Breast epithelium (tissue), 4 donors: ENCODE measurements at places on chromosomes 5 and 9. TPM values are rescaled to one million over a fixed set of nuclear protein-coding genes. Genes with fewer than 3 reads are reported as not detected.
A peak's percentile ranks its signal among the peaks of the same experiment; 100 is the strongest.

DNA sequence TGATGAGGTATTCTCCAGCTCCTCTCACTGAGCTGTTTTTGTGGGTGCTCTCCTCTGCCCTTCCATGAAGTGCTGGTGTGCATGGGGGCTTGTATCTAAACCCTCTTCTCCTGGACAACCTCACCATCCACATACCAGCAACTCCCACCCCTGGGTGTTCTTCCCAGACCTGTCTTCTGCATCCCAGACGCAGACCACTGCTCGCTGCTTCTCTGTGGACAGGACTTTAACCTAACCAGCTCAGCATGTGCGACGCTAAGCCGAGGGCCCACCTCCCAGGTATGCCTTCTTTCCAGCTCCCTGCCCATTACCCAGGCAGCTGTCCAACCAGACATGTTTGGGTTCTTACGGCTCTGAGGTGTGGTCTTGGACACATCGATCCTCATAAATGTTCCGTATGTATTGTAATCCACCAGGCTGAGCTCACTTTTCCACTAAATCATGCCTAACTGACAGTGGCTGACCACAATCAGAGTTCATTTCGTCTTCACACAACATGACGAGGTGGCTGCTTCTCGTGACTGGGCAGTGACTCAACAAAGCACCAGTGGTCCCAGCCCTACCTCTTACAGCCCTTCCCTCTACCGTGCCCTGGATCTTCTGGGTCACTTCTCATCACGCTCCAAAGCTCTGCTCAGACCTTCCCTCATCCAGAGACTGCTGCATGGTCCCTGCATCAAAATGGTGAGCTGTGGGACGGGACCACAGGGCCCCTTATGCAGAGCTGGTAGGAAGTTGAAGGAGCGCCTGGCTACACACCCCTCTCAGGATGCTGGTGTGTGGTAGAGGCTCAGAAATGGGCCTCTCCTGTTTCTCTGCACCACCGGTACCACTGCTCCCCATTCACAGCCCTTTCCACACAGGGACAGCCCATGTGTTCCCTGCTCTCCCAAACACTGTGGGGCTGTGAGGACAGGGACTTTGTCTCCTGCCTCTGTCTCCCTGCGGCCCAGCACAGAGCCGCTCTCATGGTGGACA lies 9.6 kb upstream of the PTGES2 start:
- DNase-seq: no peak

DNA sequence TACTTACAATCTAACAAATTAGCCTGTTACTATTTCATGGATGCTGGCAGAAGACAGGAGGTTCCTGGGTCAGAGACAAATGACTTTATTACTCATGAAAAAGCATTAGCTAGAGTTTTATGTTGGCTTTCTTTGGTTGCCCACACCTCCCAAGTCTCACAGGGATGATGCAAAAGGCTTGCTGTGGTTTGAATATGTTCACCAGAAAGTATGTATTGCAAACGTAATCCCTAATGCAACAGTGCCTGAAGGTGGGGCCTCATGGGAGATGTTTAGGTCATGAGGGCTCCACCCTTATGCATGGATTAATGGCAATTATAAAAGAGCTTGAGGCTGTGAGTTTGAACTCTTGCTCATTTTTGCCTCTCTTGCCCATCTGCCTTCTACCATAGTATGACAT lies 28.5 kb downstream of the DPYSL3 start:
- no peak for DNase-seq

DNA sequence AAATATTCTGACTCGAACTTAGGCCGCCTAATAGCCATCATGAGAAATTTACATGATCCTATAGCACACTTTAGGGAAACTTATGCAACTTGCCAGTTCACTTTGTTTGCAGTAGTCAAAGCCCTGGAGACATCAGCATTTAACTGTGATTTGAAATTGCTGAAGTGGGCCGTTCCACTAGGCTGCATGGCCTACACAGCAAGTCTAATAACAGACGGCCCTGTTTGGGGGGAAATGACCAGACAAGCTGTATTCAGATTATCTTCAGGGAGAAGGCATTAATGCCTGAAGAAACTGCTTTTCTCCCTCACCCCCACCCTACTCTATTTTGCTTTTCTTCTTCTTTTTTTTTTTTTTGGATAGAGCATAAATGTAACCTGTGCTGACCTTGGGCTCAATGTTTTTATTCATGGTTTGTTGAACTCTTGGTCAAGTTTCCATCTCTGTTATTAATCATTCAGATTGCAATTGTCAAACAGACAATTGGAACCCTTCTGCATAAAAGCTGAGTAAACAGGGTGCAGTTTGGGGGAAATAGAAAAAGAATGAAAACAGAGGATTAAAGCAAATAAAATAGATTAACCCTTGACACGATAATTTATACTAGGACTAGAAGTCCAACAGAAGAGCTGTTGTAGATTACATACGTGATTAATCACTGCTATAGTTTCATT lies 1928.2 kb upstream of the WWC1 start:
- DNase-seq: no peak

DNA sequence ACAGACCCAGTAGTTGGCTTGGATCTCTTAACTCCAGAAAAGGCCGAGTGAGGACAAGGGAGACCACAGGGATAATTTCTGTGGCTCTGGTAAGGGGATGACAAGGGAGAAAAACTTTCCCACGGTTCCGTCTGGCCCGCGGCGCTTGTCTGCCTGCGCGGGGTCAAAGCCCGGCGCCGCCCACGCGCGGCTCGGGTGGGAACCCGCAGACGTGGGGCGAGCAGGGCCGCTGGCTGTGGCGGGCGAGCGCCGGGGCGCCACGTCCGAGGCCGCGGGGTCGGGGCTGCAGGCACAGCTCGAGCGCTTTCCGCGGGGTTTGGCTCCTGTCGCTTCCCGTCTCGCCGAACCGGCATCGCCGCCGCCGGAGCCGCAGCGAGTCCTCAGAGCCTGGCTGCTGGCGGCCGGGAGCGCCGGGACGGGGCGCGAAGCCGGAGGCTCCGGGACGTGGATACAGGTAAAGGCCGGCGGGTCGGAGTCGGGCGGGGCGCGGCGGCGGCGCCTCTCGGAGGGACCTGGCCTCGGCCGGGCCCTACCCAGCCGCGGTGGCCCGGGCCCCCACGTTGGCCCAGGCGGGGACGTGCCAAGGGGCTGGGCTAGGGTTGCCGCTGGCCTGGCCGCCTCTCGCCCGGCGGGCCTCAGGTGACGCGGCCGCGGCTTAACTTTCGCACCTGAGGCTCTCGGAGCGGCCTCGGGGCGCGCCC lies at the start of gene RNF180:
TSS of gene RNF180 (plus strand) at position 344 of the 701 bp plus-strand sequence. CDS start 34,965 bp downstream, outside the sequence.
- peak; percentile 55 for DNase-seq

DNA sequence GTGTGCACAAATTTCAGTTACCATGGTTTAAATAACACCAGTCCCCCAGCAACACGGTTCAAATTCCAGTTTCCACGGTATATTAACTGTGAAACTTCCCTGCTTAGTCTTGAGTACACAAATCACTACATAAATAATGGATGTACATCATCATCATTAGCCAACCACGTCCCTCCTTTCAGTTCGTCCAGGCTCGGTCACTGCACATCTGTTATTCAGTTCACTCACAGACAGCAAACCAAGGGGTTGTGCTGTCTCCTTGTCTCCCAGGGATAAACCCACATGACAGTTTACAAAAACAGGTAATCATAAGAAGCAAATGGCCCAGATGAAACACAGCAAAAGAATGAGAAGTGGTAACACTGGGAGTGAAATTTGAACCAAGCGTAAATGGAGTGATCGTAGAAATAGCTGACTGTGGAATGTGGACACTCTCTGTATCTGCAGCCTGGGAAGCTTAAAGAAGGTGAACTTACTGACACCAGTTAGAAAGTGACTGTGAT lies 61.0 kb upstream of the RAD23B start:
- DNase-seq: no peak

DNA sequence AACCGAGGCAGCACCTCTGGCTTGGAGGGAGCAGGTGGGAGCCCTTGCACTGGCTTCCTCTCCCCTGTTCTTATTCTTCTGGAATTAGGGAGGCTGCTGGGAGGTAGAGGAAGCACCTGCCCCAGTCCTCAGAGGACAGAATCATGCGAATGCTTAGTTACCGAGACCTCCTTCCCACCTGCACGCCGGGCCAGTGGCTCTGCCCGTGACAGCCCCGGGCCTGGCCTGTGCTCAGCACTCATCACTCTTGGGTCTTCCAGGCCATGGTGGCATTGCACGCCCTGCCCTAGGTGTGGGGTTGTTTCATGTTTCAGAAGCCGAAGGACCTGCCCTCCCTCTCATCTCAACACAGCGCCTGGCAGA lies 45.3 kb upstream of the NKD2 start:
- no peak for DNase-seq

DNA sequence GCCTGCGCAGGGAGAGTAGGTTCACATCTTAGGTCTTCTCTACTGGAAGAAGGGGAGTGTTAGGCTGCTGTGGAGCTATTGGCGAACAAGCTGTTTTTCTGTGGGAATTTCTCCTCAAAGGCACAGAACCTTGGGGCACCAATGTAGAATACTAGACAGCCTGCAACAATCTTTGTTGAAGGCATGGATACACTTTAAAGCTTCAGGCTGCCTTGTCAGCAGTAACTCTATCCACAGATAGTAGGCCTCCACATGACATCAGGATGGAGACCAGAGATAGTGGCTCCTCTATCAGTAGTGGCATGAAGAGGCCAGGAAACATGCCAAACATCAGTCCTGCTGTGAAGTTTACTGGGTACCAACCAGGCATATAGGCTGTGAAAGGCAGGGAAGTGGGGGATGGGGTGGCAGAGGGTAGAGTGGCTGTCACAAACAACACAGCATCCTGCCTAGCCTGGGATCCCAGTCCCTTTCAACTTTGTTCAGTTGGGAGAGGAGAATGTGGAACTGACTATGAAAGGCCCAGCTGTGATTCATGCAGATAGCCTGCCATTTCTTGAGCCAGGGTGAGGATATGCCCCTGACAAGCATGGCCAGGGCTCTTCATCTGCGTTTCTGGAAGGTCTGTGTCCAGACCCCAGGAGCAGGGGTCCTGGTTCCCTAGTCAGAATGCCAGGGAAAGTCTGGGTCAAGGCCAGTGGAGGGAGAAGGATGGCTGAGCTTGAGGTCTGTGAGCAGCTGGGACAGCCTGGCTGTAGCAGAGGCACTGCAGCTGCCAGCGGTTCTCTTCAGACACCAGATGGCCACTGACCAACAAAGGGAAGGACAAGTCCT lies 1.0 kb upstream of the HK3 start:
- no peak for DNase-seq

DNA sequence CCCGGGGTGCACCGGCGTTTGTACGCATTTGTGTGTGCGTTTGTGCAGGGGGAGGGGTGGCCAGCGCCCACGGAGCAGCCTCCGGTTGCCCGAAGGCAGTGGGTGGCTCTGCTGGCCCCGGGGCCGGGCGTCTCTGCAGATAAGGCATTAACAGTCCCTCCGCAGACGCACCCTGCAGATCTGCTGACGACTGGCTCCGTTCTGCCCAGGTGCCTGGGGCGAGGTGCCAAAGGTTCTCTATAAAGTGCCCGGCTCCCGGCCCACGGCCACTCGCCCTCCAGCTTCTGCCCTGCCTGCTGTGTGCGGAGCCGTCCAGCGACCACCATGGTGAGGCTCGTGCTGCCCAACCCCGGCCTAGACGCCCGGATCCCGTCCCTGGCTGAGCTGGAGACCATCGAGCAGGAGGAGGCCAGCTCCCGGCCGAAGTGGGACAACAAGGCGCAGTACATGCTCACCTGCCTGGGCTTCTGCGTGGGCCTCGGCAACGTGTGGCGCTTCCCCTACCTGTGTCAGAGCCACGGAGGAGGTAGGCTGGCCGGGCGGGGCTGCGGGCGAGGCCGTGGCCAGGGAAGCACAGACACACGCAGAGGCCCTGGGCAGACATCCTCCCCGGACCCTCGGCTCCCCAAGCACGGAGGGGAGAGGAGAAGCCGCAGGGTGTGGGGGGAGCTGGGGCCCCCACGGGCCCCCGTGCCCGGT lies at the start of gene SLC6A19:
TSS of gene SLC6A19 (plus strand) at position 269 of the 699 bp plus-strand sequence. CDS start at position 325, 56 bp downstream.
- no peak for DNase-seq

GRCh38 chr5:137412136-137412535 lies 87.0 kb downstream of the SPOCK1 start:
- no peak for DNase-seq

DNA sequence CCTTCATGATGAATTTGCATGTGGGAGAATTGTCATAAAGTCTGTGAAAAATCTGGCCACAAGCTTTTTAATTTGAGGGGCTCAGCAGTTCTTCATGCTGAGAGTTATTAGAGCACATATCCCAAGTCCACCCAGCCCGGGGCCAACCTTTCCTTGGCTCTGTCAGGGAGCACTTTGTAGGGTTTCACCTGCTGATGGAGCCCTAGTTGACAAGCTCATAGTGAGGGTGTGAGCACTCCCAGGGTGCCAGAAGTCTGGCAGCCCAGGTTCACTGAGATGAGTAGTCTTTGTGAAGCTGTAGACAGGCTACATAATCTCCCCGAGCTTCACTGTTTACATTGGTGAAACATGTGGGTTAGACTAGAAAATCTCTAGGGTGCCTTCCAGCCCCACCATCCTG lies 97.2 kb upstream of the NREP start:
- no peak for DNase-seq

GRCh38 chr9:20405078-20405477 lies 217.2 kb downstream of the MLLT3 start:
- DNase-seq: no peak

DNA sequence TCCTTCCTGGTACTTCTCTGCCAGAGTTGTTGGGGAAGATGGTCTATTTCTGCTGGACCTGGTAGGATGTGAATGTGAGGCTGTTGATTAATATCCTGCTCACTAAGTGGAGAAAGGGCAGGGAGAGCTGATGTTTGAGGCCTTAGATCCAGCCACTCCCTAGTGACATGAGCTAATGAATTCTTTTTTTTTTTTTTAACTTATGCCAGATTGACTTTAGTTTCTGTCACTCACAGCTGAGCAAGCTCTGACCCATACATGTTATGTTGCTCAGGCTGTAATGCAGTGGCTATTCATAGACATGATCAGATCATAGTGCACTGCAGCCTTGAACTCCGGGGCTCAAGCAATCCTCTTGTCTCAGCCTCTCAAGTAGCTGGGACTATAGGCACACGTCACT lies 75.1 kb upstream of the SPRY4 start:
- no peak for DNase-seq

- no peak for DNase-seq
Measured at GRCh38 chr9:125099816-125100215, 43.5 kb downstream of the SCAI start.

GRCh38 chr5:178415353-178415752 lies 174.8 kb downstream of the COL23A1 start:
- no peak for DNase-seq

The NTRK2 gene
- total RNA-seq: 134 TPM

The PCDHGB1 gene
- total RNA-seq: 2.7 TPM

The CCL28 gene
- total RNA-seq: 53.4 TPM

The ARID3C gene
- total RNA-seq: 0.29 TPM

The CKMT2 gene
- total RNA-seq: 3.6 TPM
